SW480 (cell line): ENCODE measurements at places on chromosomes 1 and 21.

DNA sequence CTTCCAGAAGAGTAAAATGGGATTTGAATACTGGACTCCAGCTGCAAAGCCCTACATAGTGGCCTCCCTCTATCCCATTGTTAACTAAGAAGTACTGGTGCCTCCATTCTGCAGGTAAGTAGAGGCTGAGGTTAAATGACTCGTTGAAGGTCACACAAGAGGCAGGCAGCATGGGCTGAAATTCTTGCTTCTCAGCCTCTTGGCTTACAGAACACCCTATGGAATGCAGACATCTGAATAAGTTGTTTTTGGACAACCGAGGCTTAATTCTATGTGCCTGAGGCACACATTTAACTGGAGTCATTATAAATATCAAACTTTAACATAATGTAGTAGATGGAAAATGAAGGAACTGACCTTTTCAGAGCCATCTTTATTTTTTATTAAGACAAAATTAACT is 5.7 kb downstream of the DNAJC11 start:
- no peak for DNase-seq

DNA sequence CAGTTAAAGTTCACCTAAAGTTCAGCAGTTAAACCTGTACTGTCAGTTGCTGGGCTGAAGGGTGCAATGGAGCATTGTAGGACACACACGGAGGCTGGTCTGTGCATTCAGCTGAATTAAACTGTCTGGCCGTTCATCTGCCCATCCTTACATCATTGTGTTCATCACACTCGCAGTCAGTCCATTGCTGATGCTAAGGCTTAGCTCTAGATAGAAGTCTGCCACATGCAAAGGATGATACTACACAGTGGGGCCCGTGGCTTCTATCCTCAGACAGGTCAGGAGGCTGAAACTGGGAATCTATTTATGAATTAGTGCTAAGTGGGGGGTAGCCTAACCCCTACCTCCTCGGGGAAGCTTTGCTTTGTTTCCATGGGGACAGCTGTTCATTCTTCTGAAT is 60.4 kb downstream of the CNIH3 start:
- no peak for DNase-seq

- DNase-seq = no peak
These were observed 61.8 kb downstream of the KIF26B start for GRCh38 chr1:245216366-245217115.

DNA sequence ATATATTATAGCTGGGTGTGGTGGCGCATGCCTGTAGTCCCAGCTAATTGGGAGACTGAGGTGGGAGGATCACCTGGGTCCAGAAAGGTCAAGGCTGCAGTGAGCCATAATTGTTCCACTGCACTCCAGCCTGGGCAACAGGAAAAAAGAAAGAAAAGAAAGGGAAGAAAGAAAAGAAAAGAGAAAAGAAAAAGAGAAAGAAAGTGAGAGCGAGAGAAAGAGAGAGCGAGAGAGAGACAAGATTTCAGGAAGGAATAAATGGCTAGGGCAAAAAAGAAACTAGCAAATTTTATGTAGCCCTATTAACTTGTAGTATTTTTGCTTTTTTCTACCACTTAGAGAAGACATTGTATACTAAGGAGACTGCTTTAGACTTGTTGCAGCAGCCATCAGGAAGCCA is 6.2 kb downstream of the NRAS start:
- no peak for DNase-seq

GRCh38 chr1:84410328-84411095 is 12.2 kb downstream of the DNASE2B start:
- DNase-seq = no peak

- no peak for DNase-seq
These were observed 648.9 kb upstream of the CXADR start for GRCh38 chr21:16863908-16864307.

- DNase-seq = no peak
These were observed 86.2 kb downstream of the TLR5 start for GRCh38 chr1:223056802-223057201.

GRCh38 chr1:56329970-56330369 is 249.4 kb downstream of the PLPP3 start:
- no peak for DNase-seq

DNA sequence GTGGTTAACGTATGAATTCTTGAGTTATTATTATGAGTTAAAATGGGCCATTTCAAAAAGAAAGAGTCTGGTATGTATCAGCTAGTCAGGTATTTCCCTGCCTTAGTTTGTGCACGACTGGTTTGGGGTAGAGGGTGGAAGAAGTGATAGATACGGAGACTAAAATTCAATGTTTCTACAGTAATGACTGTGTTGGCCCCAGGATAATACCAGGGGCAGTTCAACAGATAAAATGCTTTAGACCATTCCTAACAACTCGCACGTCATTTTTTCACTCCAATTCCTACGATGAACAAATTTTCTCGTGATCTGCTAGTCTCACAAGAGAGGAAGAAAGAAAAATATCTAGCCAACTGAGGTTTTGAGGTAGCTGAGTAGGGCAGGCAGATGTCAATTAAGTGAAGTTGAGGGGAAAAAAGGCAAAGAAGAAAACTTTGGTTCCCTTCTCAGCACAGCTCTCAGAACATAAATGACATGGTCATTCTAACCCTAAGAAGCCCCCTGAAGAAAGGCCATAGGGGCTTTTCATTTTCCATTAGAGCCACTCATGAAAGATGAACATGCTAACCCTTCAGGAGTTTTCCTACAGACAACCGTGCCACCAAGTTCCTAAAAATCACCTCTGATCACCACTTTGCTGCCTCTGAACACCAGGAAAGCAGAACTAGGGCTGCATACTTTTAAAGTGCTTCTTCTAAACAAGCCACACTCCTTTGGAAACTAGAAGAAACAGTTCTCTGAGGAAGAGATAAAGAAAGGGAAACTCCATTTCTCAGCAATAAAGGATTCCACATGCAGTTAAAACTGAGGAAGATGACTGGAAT is 5.6 kb downstream of the MCOLN2 start:
- DNase-seq = no peak

GRCh38 chr1:232383455-232384123 is 246.3 kb downstream of the SIPA1L2 start:
- DNase-seq = no peak

DNA sequence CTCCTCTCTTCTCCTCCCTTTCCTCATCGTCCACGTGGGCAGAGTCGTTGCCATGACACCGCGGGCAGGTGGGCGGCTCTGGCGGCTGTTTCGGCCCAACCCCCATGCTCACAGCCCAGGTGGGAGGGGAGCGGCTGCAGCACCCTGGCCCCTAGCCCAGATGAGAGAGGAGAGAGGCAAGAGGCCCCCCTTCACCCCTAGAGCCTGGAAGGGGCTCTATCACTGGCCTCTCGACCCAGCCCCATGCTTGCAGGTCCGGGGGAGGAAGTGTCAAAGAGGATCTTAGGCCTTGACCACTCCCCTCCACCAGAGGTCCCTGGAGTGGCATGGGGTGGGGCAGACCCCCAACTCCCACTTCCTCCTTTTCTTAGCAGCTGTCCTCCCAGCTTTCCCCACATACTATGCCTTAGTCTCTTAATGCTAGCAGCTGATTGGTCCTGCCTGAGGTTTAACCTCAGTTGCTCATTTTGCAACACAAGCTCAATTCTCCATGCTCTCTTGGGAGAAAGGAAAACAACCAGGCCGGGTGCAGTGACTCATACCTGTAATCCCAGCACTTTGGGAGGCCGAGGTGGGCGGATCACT is 10.4 kb downstream of the DLGAP3 start:
- no peak for DNase-seq

DNA sequence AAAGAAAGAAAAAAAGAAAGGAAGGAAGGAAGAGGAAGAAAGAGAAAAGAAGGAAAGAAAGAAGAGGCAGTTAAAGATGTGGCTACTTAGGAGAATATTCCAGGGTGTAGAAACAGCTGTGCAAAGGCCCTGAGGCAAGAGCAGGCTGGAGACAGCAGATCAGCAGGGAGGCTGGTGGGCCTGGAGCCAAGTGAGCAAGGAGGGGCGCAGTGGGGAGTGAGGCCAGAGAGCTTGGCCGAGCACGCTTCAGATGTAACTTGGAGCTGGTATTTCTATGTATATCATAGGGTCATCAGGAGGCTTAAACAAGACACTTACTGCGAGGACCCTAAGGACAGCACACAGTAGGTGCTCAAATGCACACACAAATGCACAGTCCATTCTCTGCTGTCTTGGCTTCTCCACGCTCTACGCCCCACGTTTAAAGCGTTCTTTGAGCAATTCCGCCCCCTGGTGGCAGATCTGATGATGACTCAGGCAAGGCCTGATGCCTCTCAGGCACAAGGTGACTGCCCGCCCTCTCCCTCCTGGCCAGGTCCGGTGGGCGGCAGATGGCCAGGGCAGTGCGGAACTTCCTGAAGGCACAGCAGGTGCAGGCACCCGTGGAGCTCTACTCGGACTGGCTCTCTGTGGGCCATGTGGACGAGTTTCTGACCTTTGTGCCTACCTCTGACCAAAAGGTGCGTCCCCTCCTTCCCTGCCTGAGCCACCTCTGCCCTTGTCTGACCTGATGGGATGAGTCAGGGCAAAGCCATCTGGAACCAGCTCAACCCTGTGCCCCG is 11.9 kb upstream of the PADI3 start:
- peak; percentile 82 for DNase-seq

DNA sequence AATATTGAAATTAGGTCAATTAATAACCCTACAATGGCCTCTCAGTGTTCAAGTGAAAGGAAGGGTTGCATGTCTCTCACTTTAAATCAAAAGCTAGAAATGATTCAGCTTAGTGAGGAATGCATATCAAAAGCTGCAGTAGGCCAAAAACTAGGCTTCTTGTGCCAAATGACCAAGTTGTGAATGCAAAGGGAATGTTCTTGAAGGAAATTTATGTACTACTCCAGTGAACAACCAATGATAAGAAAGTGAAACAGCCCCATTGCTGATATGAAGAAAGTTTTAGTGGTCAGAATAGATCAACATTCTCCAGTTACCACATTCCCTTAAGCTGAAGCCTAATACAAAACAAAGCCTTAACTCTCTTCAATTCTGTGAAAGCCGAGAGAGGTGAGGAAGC is 10.0 kb downstream of the MAEL start:
- DNase-seq = no peak

DNA sequence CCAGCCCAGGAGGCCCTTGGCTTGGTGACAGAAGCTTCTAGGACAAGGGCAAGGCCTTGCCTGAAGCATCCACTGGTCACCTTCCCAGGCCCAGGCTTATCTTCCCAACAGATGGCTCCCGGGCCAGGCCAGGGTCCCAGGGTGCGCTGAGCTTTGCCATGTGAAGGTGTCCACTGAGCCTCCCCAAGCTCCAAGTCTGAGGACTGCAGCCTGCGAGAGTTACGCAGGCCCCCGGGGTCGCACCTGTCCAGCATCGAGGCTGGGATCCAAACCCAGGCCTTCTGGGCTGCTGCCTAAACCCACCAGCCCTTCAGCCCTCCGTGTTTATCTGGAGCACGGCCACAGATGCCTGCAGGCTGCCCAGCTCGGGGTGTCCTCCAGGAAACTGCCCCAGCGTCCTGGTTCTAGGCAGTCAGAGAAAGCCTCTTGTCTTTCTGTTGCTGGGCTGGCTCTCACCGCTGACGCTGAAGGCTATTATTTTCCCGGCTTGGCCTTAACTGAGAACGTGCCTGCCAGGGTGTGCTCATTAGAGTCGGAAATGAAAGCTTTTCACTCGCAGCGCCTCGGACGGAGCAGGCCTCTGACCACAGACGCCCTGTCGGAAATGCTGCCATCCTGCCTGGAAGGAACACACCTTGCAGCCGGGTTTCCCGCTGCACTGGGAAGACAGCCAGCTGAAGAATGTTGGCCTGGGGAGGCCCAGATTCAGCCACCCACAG is 71.4 kb downstream of the MEGF6 start:
- no peak for DNase-seq

DNA sequence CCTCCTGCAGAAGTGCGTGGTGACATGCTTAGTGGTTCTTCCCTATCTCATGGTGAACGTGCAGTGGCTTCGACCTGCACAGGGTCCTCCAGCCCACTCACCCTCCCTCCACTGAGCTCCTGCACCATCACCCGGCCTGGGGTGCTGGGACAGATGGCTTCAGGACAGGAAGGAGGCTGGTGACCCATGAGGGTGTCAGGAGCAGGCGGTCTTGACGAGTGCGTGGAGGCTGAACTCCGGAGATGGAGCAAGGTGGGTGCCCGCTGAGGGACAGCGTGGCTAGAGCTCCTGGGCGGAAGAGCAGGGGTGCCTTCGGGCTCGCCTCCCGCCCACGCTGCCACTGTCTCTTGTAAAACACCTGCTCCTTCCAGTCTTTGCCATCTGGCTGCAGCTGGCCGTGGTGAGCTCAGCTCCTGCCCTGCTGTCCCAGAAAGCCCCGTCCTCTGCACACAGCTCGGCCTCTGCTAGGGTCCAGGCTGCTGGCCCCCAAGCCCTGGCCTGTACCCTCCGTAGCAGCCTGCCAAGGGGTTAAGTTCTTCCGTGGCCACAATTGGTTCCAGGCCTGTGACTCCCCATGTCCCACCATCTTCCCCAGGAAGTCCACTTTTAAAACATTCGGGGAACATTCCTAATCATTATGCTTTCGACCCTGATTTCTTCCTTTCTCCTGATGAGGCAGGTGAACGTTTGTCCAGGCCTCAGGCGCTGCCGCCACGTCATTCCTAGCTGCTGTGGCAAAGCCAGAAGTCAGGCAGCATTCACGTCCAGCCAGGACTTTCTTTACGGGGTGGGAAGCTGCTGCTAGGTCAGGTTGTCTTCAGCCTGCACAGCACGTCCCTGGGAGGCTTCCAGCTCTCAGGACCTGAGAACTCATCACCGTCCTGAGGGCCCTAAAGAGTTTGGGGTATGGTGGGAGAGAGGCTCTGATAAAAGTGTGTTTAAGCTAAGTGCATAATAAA is 8.1 kb downstream of the KRTAP10-1 start:
- no peak for DNase-seq

GRCh38 chr1:204923201-204923600 is 52.5 kb downstream of the NFASC start:
- no peak for DNase-seq

DNA sequence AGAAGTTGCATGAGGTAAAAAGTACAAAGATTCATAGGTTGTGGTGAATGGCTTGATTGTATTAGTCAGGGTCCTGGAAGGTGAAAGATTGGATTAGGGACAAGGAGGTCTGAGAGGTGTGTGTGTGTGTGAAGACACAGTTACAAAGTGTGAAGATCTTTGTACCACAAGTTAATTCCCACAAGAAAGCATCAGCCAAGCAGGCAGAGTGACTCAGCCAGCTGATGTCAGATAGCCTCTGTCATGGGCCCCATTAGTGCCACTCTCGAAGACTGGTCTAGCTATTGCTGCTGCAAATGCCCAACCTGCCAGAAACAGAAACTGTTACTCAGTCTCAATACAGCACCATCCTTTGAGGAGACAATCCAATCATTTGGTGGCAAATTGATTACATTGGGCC is 96.5 kb downstream of the DTL start:
- no peak for DNase-seq
